ENCODE measurements at places on chromosomes 3 and 15.

- DNase-seq, result no peak
These were observed 37.0 kb downstream of the GNB5 start for GRCh38 chr15:52153900-52154895.

DNA sequence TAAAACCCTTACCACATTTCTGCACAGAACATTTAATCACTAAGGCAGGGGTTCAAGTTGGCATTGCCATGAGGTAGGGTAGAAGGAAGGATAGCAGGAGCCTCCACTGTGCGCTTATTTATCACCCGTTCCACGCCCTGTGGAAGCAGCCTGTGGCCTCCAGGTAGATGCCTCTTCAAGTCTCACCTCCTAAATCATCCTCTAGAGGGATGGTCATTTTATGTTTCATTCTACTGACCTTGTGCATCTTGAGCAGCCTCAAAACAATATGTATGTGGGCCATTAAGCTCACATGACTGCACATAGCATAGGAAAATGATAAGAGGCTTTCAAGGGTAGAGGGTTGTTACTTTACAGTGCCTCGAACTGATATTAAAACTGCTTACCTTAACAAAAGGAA lies 546.2 kb downstream of the GRM7 start:
- no peak for DNase-seq

GRCh38 chr3:56590814-56591213 lies 33.8 kb downstream of the CCDC66 start:
- no peak for DNase-seq

- DNase-seq, result no peak
These were observed 10.0 kb downstream of the BHLHE40 start for GRCh38 chr3:4988983-4989834.

GRCh38 chr15:49844390-49844789 lies 223.5 kb downstream of the DTWD1 start:
- no peak for DNase-seq

GRCh38 chr3:11969986-11970385 lies 34.2 kb upstream of the SYN2 start:
- DNase-seq, result no peak

- no peak for DNase-seq
These were observed 55.9 kb upstream of the OSBPL11 start for GRCh38 chr3:125651244-125651643.

DNA sequence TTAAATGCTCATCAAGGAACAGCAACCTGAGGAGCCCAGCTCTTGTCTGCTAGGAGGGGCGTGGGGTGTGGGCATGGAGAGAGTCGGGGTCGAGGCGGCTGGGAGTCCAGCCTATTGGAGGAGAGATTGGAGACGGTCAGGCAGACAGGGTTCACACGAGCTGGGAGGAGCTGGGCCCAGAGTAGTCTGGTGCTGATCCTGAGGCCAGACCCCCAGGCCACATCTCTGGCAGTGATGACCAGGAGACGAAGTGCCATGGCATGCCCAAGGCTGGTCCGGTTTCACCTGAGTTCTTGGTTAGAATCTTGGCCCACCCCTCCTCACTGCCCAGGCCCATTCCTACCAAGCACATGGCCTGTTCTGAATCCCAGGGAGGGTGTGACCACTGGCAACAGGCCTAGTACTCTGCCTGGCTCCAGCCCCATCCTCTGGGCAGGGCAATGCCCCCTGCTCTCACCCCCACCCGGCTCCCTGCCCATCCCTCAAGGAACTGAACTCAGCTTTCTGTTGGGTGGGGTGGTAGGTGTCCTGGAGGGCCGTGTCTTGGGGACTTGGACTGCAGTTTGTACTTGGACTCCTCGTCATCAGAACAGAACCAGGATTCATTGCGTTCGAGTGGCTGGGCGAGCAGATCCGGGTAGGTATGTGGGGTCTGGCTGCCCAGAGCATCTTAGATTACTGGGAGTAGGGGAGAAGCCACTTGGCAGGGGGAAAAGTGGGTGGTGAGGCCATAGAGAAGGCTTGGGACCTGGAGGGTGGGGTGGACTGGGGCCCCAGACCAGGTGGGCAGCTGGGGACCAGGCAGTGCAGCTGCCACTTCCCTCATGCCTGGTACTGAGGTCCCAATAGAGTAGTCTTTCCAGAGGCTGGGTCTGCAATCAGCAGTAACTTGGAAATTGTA lies 20.8 kb downstream of the SLC28A1 start:
- DNase-seq, result no peak

Data from DMS153 (cell line).